ENCODE measurements at places on chromosomes 1 and 21. TPM values are rescaled to one million over a fixed set of nuclear protein-coding genes. Genes with fewer than 3 reads are reported as not detected.

Gene LEMD1
- 11.9 TPM for total RNA-seq

Gene AMY1A
- total RNA-seq: not detected

Gene PRKCZ
- 48.4 TPM for total RNA-seq

Gene TFF2
- not detected for total RNA-seq

- no peak for DNase-seq
These were observed 4.4 kb upstream of the WDR26 start for GRCh38 chr1:224438989-224439388.

- DNase-seq: no peak
These were observed 375.8 kb downstream of the NCAM2 start for GRCh38 chr21:21373969-21374368.

DNA sequence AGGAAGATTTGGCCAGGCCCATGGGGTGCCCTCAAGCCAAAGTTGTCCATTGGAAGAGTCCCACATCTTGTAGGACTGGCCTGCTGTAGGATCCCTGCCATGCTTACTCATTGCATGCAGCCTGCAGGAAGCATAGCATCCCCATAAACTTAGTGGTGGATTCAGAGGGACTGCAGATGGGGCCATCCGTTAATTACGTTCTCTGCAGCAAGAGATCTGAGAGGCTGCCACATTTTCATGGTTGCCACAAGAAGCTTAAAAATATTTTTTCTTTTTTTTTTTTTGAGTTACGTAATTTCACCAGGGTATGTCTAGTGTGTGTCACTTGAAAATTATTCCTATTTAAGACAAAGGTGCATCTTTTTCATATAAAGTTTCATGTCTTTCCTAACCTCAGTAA lies 329.7 kb upstream of the USP24 start:
- DNase-seq: no peak

DNA sequence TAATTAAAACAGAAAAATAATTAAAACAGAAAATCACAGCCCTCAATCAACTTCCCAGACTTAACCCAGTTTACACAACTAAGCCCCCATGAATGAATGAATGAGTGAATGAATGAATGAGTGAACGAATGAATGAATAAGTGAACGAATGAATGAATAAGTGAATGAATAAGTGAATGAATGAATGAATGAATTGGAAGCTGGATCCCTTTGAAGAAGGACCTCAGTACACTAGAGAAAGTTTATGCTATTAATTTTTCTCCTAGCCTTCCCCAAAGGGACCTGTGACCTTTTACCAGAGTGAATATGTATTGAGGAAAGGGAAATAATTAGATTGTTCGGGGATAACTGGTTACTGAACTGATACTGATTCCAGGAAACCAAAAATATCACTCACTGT lies 5.6 kb downstream of the SPSB1 start:
- DNase-seq: no peak

- no peak for DNase-seq
These were observed 28.5 kb upstream of the PLXNA2 start for GRCh38 chr1:208272713-208273112.

DNA sequence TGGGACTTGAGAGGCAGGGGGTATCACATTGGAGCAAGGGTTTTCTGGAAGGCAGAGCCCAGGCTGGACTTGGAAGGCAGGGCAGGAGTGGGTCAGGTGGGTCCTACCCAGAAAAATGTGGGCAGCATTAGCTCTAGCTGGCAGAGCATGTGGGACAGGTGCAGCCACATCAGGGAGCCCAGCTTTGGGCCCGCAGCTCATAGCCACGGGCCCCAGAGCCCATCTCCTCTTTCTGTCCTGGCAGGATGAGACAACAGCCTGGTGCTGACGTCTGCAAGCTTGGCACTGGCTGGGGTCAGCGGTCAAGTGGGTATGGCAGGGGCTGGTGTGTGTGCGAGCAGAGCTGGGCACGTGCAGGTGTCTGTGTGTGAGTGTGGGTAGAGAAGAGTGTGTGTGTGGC lies 154.7 kb downstream of the GRIK3 start:
- peak; percentile 16 for DNase-seq

DNA sequence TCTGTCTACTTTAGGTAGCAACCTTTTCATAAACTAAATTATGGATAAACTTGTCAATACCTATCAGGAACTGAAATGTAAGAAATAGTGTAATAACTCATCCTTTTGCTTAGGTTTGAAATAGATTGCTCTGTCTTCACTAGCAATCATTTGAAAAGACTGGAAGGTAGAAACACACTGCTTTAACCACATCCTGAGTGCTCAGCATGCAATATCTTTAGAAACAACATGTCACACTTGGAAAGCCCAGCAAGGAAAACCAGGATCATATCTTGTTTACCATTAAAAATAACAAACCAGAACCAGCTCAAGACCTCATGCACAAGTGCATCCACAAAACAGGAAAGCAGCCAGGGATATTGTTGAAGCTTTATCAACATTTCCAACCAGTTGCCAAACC lies 3.6 kb downstream of the KCNJ6 start:
- DNase-seq: no peak

- no peak for DNase-seq
These were observed 81.5 kb upstream of the UBE2U start for GRCh38 chr1:64121766-64122385.

DNA sequence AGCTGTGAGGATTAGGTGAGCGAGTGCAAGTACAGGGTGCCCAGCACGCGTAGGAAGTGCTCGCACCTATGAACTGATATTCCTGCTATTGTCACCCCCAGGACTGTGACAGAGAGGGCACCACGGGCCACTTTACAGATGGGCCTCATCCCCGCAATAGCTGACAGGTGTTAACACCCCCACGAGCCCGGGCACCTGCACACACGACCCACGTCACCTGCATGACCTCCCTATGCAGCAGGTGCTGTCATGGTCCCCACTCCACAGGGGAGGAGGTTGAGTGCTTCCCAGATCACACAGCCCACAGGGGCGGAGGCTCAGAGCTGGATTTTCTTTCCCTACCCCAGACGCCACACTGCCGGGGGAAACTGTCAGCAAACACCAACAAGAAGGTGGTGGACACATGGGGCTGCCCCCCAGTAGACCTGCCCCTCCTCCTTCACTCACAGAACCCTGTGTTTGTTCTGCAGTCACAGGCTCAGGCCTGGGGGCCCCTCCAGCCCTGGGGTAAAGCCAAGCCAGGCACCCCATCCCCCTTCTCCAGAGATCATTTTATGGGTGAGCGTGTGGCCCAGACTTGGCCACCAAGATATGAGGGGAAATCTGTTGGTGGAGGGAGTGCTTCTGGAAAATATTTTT lies 465.5 kb downstream of the MATN1 start:
- DNase-seq: no peak

DNA sequence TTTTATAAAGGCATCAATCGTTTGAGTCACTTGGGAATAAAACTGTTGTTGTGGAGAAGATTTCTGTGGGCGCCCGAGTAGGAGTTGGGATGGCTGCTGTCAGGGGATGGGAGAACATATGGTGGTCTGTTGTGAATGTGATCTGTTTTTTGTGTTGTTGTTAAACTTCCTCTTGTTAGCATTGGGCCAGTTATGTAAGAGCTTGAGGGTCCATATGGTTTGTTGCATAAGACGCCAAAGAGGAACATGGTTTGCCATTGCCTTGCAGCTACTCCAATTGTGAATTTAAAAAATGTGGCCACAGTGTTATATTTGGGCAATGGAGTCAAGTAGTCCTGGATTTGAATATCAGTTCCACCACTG lies 136.1 kb upstream of the JUN start:
- no peak for DNase-seq

GRCh38 chr1:64866689-64867088 lies 99.7 kb downstream of the JAK1 start:
- no peak for DNase-seq
